ENCODE measurements at places on chromosomes 6 and 20.

GRCh38 chr6:119138906-119139541 lies 60.6 kb upstream of the FAM184A start:
- no peak for DNase-seq

GRCh38 chr6:107666981-107667601 lies 157.0 kb downstream of the SCML4 start:
- DNase-seq = no peak

GRCh38 chr6:137261761-137262160 lies 42.6 kb upstream of the IFNGR1 start:
- no peak for DNase-seq

DNA sequence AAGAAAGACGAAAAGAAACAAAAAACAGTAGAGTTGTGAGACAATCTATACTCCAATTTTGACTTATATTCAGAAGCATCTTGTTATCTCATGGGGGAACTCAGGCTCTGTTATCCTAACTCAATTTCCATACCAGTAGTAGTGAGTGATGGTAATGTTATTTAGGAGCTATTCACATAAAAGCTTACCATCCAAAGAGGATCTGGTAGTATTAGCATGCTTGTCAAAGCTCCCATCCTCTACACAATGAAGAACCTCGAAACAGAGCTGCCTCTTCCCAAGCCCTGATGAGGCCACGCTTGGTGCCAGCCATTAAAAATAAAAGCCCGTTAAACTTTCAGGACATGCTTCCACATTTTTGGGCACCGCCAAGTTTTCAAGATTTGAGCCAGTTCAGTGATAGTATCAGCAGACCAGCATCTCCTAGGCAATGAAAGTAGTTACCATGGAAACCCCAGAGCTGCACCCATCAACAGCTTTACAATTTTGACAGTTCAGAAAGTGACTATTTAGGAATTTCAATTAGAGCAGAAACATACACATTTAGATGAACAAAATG lies 173.3 kb downstream of the CD83 start:
- no peak for DNase-seq

DNA sequence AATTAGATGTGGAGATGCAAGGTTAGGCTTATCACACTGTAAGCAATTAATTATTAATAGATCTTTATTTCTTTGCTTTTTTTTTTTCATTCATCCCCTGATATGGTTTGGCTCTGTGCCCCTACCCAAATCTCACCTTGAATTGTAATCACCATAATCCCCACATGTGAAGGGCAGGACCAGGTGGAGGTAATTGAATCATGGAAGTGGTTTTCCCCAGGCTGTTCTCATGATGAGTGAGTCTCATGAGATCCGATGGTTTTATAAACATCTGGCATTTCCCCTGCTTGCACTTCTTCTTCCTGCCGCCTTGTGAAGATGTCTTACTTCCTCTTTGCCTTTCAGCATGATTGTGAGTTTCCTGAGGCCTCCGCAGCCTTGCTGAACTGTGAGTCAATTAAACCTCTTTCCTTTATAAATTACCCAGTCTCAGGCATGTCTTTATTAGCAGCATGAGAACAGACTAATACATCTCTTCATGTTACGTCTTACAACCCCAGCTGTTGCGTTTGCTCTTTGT lies 333.8 kb downstream of the CDH26 start:
- no peak for DNase-seq

GRCh38 chr6:30990422-30991086 lies 7.0 kb downstream of the MUC21 start:
- no peak for DNase-seq

DNA sequence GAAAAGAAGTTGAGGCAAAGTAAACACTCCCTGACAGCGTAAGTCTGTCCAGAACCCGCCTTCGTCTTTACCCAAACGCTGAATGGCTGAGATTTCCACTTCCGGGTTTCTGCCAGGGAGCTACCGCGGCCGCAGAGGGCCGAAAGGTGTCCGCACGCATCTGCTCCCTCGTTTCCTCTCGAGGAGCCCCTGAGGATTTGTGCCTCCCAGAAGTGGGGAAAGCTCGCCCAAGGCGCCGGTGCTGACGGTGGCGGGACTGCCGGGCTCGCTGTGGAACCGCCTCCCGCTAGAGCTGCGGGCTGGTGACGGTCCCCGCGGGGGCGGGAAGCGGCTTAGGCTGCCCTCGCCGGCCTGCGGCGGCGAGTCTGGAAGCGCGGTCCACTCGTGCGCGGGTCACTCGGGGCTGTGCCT lies 1760.2 kb upstream of the DEFB115 start:
- peak; percentile 91 for DNase-seq

DNA sequence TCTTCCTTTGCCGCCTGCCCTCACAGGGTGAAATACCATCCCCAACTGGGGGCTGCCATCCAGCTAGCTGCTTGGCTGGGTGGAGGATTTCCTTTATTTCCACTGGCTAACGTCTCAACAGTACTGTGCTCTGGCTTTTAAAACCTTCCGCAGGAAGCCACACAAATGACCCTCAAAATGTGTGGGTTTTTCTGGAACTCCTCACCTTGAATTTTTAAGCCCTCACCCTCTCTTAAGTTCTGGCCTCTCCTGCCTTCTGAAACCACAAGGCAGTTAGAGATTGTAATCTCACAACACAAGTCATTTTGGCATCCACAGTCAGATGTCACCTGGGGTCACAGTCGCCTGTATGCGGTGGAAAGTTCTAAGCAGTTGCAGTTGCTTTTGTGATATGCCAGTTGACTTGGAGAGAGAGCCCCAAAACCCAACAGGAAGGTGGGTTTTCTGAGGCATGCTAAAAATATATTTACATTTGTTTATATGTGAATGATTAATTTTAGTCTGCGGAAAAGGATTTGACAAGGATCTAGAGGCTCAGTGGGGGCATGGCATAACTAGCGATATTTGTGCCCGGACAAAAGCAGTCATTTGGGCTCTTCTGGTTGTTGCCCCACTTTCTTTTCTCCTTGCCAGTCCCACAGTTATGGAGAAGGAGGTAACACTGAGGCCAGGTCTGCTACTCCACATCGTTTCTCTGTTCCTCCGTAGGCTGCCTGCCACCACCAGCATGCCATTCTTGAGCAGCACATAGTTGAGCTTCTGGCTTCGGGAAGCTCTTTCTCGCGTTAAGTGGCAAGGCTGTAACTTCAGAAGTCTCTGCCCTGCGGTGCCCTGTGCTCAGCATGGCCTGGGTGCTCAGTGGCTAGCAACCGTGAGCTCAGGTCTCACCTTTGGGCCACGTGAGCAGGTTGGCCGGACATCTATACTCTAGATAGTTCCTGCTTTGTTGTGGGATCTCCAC lies 335.3 kb downstream of the CD83 start:
- no peak for DNase-seq

GRCh38 chr20:60791823-60792222 lies 460.2 kb upstream of the CDH4 start:
- DNase-seq = no peak

DNA sequence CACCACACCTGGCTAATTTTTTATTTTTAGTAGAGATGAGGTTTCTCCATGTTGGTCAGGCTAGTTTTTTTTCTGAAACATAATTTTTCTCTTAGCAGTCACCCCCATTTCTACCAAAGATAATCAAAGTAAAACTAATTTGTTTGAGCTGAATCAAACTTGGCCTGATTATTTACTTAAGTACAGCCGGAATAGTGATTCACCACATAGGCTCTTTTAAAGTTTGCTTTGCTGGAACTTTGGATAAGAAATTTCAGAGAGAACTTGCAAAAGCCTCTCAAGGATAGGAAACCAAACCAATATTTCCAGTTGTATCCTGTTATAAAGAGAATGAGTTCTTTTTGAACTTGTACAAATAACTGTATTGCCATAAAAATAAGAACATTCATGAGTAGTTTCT lies 105.0 kb upstream of the SYNCRIP start:
- DNase-seq = no peak

- DNase-seq = no peak
These were observed 8.0 kb upstream of the TUBB2B start for GRCh38 chr6:3235486-3235885.

GRCh38 chr6:117200067-117200466 lies 65.3 kb upstream of the VGLL2 start:
- no peak for DNase-seq

GRCh38 chr6:106225581-106225980 lies 100.0 kb downstream of the ATG5 start:
- no peak for DNase-seq

- DNase-seq = no peak
These were observed 19.8 kb downstream of the TAB2 start for GRCh38 chr6:149337320-149337719.

- DNase-seq = no peak
These were observed 12.4 kb downstream of the MAP1LC3A start for GRCh38 chr20:34570859-34571306.

- DNase-seq = no peak
These were observed 8.8 kb upstream of the VSX1 start for GRCh38 chr20:25090492-25091429.

DNA sequence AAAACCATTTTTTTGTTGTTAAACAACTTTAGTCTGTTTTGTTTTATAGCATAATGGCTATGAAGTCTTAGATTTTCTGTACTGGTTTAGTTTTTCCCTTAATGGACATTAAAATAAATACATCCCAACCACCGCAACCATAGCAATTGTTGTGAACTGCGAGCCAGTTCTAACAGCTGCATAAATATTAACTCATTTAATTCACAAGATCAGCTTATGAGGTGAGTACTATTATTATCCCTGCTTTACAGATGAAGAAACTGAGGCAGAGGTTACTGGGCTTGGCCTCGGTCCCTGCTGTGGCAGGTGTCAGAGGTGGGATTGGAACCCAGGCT lies 23.1 kb downstream of the MOCS3 start:
- no peak for DNase-seq

GRCh38 chr20:4532772-4533171 lies 188.9 kb upstream of the PRND start:
- no peak for DNase-seq

DNA sequence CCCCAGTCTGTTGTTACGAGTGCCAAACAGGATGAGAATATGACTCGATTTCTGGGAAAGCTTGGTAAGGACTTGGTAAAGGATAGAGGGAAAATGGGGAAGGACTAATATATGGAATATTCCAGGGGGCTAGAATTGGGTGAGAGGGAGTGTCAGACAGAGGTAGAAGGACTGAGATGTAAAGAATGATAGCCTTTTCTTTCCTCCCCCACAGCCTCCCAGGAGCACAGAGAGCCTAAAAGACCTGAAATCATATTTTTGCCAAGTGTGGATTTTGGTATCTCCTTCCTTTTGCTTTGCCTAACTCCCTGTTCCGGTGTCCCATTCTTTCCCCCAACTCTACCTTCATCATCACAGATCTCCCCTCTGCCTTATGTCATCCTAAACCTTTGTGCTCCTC lies 3.1 kb downstream of the MSH5 start:
- DNase-seq = no peak

All from NCI-H1930 (cell line).